Central memory CD8-positive, alpha-beta T cell (primary cell): ENCODE measurements at places on chromosomes 13 and 19.

GRCh38 chr13:43159026-43159461 lies 135.7 kb downstream of the DNAJC15 start:
- H3K27me3 ChIP-seq, result no peaks in the 10 kb centered on the region
- DNase-seq, result no peak
- H3K4me3 ChIP-seq, result no peak overlapping the region
- no peak overlapping the region for H3K27ac ChIP-seq
- H3K36me3 ChIP-seq, result no peaks in the 10 kb centered on the region
- H3K4me1 ChIP-seq, result no peaks in the 10 kb centered on the region

- H3K4me1 ChIP-seq, result peaks cover 10% of the 10 kb centered on the region
- DNase-seq, result peak; percentile 69
- no peaks in the 10 kb centered on the region for H3K27me3 ChIP-seq
- peak overlapping the region; percentile 86 for H3K4me3 ChIP-seq
- H3K36me3 ChIP-seq, result no peaks in the 10 kb centered on the region
These were observed 9.3 kb downstream of the PLEKHA4 start for GRCh38 chr19:48858984-48859710.

GRCh38 chr13:110326263-110326904 lies 19.3 kb downstream of the COL4A2 start:
- no peak overlapping the region for H3K27ac ChIP-seq
- H3K27me3 ChIP-seq, result peaks cover 46% of the 10 kb centered on the region
- no peaks in the 10 kb centered on the region for H3K36me3 ChIP-seq
- no peaks in the 10 kb centered on the region for H3K4me1 ChIP-seq
- no peak overlapping the region for H3K4me3 ChIP-seq

GRCh38 chr19:12260861-12261260 lies 33.8 kb downstream of the ZNF44 start:
- no peak overlapping the region for H3K4me3 ChIP-seq
- no peak for DNase-seq
- H3K4me1 ChIP-seq, result no peaks in the 10 kb centered on the region

GRCh38 chr13:33606692-33607091 lies 211.3 kb upstream of the RFC3 start:
- peaks cover 4% of the 10 kb centered on the region for H3K27me3 ChIP-seq
- peaks cover 11% of the 10 kb centered on the region for H3K4me1 ChIP-seq
- H3K4me3 ChIP-seq, result no peak overlapping the region
- no peaks in the 10 kb centered on the region for H3K36me3 ChIP-seq

DNA sequence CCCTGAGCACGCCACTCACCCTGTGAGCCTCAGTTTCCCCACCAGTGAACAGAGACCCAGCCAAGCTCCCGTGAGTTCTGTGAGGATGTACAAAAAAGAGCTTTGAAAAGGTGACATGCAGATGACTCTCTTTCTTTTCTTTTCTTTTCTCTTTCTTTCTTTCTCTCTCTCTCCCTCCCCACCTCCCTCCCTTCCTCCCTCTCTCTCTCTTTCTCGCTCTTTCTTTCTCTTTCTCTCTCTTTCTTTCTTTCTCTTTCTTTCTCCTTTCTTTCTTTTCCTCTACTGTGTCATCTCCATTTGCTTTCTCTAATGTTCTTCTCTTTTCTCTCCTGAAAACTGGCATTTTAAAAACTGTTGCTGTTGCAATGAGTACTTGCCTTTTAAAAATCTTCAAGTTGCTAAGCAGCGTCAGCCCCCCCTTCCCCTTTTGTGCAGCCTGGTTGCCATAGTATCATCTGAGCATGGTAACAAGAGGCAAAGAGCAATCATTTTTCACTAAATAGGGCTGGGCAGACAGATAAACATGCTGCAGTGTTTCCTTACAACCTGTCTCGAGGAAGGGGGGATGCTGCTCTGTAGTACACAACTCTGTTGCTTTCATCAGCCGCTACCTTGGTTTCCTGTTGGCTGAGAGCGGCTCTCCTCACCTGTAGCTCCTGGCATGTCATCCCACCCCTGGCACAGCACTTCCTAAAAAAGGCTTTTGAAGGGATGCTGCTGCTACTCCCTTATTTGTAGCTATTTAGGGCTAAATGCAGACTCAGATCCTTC lies 108.7 kb upstream of the MBNL2 start:
- H3K27me3 ChIP-seq, result peaks cover 8% of the 10 kb centered on the region
- no peak overlapping the region for H3K27ac ChIP-seq
- peaks cover 15% of the 10 kb centered on the region for H3K4me1 ChIP-seq
- H3K4me3 ChIP-seq, result no peak overlapping the region
- H3K36me3 ChIP-seq, result peaks cover 3% of the 10 kb centered on the region
- DNase-seq, result no peak

- no peaks in the 10 kb centered on the region for H3K36me3 ChIP-seq
- no peaks in the 10 kb centered on the region for H3K4me1 ChIP-seq
- no peak for DNase-seq
- no peaks in the 10 kb centered on the region for H3K27me3 ChIP-seq
These were observed 12.6 kb upstream of the F7 start for GRCh38 chr13:113092776-113093579.

- H3K4me3 ChIP-seq, result no peak overlapping the region
- DNase-seq, result no peak
- no peak overlapping the region for H3K27ac ChIP-seq
These were observed 429.0 kb upstream of the MIR17HG start for GRCh38 chr13:90918536-90918935.

GRCh38 chr19:45059258-45059965 lies 16.9 kb downstream of the ZNF296 start:
- peak overlapping the region; percentile 79 for H3K27ac ChIP-seq
- peak overlapping the region; percentile 25 for H3K4me3 ChIP-seq
- H3K36me3 ChIP-seq, result peaks cover 48% of the 10 kb centered on the region
- no peaks in the 10 kb centered on the region for H3K27me3 ChIP-seq

GRCh38 chr13:39766464-39767158 lies 111.1 kb downstream of the COG6 start:
- peaks cover 13% of the 10 kb centered on the region for H3K4me1 ChIP-seq
- H3K27me3 ChIP-seq, result no peaks in the 10 kb centered on the region
- no peak overlapping the region for H3K4me3 ChIP-seq
- H3K27ac ChIP-seq, result no peak overlapping the region

DNA sequence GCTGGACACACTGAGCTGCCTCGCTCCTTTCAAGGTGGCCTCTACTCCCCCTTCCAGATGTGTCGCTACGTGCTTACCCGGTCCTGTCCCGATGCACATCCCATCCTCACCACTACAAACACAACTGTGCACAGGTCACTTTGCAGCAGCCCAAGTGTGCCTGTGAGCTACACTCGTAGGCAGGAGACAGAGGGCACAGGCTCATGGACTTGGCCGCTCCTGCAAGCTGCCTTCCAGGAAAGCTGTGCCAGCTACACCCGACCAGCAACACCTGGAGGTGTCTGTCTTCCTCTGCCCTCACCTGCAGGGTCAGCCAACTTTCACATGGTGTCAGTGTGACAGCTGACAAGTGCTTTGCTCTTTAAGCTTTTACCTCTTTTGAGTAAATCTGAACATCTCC lies 15.4 kb downstream of the CARS2 start:
- H3K27ac ChIP-seq, result no peak overlapping the region
- H3K4me3 ChIP-seq, result no peak overlapping the region
- no peak for DNase-seq

DNA sequence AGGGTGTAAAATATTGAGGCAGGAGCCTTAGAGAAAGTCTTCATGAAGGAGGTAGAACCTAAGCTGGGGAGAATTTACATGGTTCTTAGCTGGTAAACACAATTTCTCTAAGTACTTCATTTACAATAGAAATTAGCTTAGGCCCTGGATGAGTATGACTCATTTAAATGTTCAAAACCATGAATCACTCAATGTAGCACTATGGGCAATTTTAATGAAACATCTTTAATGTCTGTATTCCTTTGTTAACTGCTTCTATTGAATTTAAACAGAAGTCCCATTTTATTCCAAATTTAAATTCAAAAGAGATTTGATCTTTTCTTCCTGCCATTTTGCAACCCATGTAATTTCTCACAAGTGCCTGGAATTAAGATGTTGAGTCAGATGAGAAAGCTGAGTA lies 252.1 kb downstream of the RFC3 start:
- no peak overlapping the region for H3K4me3 ChIP-seq
- no peaks in the 10 kb centered on the region for H3K4me1 ChIP-seq
- no peak overlapping the region for H3K27ac ChIP-seq
- H3K27me3 ChIP-seq, result no peaks in the 10 kb centered on the region

GRCh38 chr19:44694184-44694579 lies 4.8 kb upstream of the CEACAM16 start:
- DNase-seq, result no peak
- H3K27me3 ChIP-seq, result peaks cover 23% of the 10 kb centered on the region
- H3K27ac ChIP-seq, result peak overlapping the region; percentile 27
- no peaks in the 10 kb centered on the region for H3K36me3 ChIP-seq
- H3K4me1 ChIP-seq, result peaks cover 11% of the 10 kb centered on the region

DNA sequence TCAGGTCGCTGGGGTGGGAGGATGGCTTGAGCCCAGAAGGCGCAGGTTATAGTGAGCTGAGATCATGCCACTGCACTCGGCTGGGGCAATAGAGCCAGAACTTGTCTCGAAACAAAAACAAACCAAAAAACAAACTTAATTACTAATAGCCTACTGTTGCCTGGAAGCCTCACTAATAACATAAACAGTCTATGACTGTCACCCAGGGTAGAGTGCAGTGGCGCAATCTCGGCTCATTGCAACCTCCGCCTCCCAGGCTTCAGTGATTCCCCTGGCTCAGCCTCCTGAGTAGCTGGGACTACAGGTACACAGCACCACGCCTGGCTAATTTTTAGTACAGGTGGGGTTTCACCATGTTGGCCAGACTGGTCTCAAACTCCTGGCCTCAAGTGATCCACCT lies 18.0 kb downstream of the CATSPERD start:
- no peaks in the 10 kb centered on the region for H3K4me1 ChIP-seq
- no peak overlapping the region for H3K27ac ChIP-seq
- DNase-seq, result no peak
- peaks cover 13% of the 10 kb centered on the region for H3K27me3 ChIP-seq
- peaks cover 9% of the 10 kb centered on the region for H3K36me3 ChIP-seq

DNA sequence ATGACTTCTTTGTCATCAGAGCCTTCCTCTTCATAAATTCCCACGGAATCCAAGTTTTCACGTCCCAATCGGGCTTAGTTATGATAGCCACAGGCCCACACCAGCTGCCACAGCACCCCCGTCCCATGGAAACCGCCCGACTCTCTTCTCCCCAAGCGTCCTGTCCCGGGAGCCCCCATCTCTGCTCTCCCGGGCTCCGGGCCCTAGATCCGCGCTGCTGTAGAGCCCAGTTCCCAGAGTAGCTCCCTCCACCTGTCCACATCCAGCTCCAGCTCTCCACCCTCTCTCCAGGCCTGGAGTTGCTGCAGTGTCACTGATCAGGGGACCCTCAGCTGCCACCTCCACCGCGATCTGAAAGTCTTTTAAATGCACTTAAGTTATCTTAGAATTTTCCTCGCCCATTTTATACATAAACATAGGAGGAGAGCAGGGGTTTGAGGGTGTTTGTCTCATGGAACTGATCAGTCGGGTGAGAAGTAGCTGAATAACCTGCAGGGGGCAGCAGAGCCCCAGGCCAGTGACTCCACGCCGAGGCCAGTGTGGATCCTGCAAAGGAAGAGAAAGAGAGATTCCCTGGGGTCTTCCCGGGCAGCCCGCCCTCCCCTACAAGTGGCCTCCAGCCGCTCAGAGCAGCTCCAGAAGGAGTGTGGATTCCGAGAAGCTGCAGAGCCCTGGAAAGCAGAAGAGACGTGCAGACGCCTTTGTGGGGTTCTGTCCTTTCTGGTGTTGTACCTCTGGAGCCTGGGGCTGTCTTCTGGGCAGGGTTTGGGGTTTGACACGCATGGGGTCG lies 1.1 kb upstream of the ZNF763 start:
- peak overlapping the region; percentile 94 for H3K27ac ChIP-seq
- no peaks in the 10 kb centered on the region for H3K27me3 ChIP-seq
- peak overlapping the region; percentile 87 for H3K4me3 ChIP-seq
- peaks cover 7% of the 10 kb centered on the region for H3K36me3 ChIP-seq
- DNase-seq, result peak; percentile 52
- peaks cover 23% of the 10 kb centered on the region for H3K4me1 ChIP-seq

- H3K4me1 ChIP-seq, result no peaks in the 10 kb centered on the region
- H3K36me3 ChIP-seq, result no peaks in the 10 kb centered on the region
- H3K27ac ChIP-seq, result no peak overlapping the region
- no peak for DNase-seq
- H3K27me3 ChIP-seq, result no peaks in the 10 kb centered on the region
- H3K4me3 ChIP-seq, result no peak overlapping the region
These were observed 94.8 kb downstream of the PCDH9 start for GRCh38 chr13:67135356-67135755.

- H3K4me3 ChIP-seq, result no peak overlapping the region
- peaks cover 8% of the 10 kb centered on the region for H3K4me1 ChIP-seq
- H3K27me3 ChIP-seq, result peaks cover 29% of the 10 kb centered on the region
- no peak overlapping the region for H3K27ac ChIP-seq
- no peak for DNase-seq
These were observed 1004.2 kb downstream of the UQCRFS1 start for GRCh38 chr19:28208745-28209144.

GRCh38 chr13:44417876-44418275 lies 44.3 kb downstream of the SERP2 start:
- H3K27ac ChIP-seq, result no peak overlapping the region
- no peaks in the 10 kb centered on the region for H3K4me1 ChIP-seq
- H3K36me3 ChIP-seq, result peaks cover under 1% of the 10 kb centered on the region
- DNase-seq, result no peak
- H3K4me3 ChIP-seq, result no peak overlapping the region

DNA sequence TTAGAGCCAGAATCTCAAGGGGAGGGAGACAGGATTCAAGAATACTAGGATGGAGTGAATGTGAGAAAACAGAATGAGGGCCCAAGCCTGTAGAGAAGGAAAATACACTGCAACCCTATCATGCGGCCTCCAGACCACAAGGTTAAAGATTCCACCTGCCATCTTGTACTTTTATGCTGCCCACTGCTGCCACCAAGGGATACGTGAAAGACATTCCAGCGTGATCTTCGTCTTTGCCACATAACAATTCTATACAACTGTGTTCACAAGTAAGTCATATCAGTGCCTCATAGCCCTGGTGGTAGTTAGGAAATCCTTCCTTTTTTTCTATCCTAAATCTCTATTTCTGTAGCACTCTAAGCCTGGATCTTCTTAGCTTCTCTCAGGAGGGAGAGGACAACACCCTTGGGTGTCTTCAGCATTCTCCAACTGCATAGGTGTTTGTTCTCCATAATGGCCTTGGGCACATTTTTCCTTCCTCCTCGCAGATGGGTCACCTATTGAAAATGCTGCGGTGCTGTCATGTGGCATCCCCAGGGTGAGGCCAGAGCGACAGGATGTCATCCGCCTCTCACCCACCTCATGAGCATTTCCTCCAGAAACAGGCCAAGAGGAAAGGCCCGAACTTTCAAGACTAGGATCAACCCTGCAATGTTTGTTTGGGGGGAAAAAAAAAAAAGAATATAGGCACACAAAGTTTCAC lies 13.6 kb downstream of the TPT1 start:
- peaks cover 11% of the 10 kb centered on the region for H3K36me3 ChIP-seq
- H3K4me1 ChIP-seq, result peaks cover 23% of the 10 kb centered on the region
- no peak overlapping the region for H3K4me3 ChIP-seq
- no peak overlapping the region for H3K27ac ChIP-seq
- H3K27me3 ChIP-seq, result no peaks in the 10 kb centered on the region

- peaks cover 12% of the 10 kb centered on the region for H3K4me1 ChIP-seq
- no peak overlapping the region for H3K27ac ChIP-seq
- DNase-seq, result no peak
- no peak overlapping the region for H3K4me3 ChIP-seq
- H3K36me3 ChIP-seq, result peaks cover 9% of the 10 kb centered on the region
These were observed 7.9 kb downstream of the INTS6 start for GRCh38 chr13:51444922-51445321.

- no peak overlapping the region for H3K4me3 ChIP-seq
- peaks cover 16% of the 10 kb centered on the region for H3K27me3 ChIP-seq
- H3K4me1 ChIP-seq, result peaks cover 12% of the 10 kb centered on the region
- DNase-seq, result no peak
- H3K36me3 ChIP-seq, result peaks cover 9% of the 10 kb centered on the region
These were observed 287 bp downstream of the MEX3D start for GRCh38 chr19:1567848-1568227.

- no peaks in the 10 kb centered on the region for H3K4me1 ChIP-seq
- DNase-seq, result no peak
- H3K27ac ChIP-seq, result no peak overlapping the region
- no peaks in the 10 kb centered on the region for H3K36me3 ChIP-seq
These were observed 49.5 kb downstream of the RFC3 start for GRCh38 chr13:33867472-33867871.
